ENCODE measurements at places on chromosomes 3 and 15. TPM values are rescaled to one million over a fixed set of nuclear protein-coding genes. Genes with fewer than 3 reads are reported as not detected.

The ATP13A4 gene
- 0.07 TPM for total RNA-seq

The BFSP2 gene
- not detected for total RNA-seq

The TNNC1 gene
- 0.18 TPM for total RNA-seq

The NBEAL2 gene
- 24.3 TPM for total RNA-seq

The SPATA12 gene
- 0.04 TPM for total RNA-seq

The CHRFAM7A gene
- 3.8 TPM for total RNA-seq

The TMPRSS7 gene
- total RNA-seq = not detected

The ZPLD1 gene
- total RNA-seq = 0.07 TPM

The GUCA1C gene
- not detected for total RNA-seq

The OXSR1 gene
- 36.6 TPM for total RNA-seq

The DISP2 gene
- total RNA-seq = 0.07 TPM

The CAV3 gene
- not detected for total RNA-seq

The TTLL13 gene
- total RNA-seq = 0.04 TPM

The KIF23 gene
- 32.8 TPM for total RNA-seq

The WDR93 gene
- total RNA-seq = 0.07 TPM

The KNL1 gene
- total RNA-seq = 18.1 TPM

The GHSR gene
- not detected for total RNA-seq

All from pulmonary artery endothelial cell (primary cell).